Left ventricle myocardium superior (tissue), 1 donor: ENCODE measurements at places on chromosomes 11 and 22. TPM values are rescaled to one million over a fixed set of nuclear protein-coding genes. Genes with fewer than 3 reads are reported as not detected.

Gene HBG2
- total RNA-seq = not detected

Gene HTR3A
- not detected for total RNA-seq

DNA sequence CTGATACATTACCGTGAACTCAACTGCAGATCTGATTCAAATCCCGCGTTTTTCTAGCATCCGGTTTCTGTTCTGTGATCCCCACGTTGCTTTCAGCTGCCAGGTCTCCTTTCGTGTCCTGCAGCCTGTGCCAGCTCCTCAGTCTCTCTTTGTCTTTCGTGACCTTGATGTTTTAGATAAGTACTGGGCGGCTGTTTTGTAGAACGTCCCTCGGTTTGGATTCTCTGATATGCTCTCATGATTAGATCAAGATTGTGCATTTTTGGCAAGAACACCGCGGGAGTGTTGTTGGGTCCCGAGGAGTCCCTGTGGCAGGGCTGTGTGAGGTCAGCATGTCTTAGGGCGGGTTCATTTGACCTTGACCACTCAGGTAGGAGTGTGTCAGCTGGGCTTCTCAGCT is 38.6 kb downstream of the KCNQ1 start:
- DNase-seq = no peak

Gene NRGN
- 4.1 TPM for total RNA-seq

- DNase-seq = no peak
Observed at GRCh38 chr11:9136741-9137140, 45.3 kb upstream of the SCUBE2 start.

Gene PLEKHB1
- 6.1 TPM for total RNA-seq

Gene COA4
- total RNA-seq = 49.9 TPM

DNA sequence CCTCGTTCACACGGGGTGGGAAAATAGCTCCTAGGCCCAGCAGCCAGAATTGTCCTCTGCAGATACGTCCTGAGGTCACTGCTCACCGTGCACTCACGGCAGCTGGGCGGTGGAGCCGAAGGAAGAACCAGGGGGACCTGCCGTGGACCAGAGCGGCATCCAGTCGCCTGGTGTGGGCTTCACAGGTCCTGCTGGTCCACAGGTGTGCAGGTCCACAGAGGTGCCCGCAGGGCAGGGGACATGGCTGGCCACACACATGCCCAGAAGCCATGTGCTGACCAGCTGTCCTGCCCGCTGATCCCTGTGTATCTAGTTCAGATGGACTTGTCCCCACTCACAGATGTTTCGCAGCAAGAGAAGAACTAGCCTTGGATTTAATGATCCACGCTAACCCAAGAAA is 10.6 kb upstream of the PKP3 start:
- no peak for DNase-seq

DNA sequence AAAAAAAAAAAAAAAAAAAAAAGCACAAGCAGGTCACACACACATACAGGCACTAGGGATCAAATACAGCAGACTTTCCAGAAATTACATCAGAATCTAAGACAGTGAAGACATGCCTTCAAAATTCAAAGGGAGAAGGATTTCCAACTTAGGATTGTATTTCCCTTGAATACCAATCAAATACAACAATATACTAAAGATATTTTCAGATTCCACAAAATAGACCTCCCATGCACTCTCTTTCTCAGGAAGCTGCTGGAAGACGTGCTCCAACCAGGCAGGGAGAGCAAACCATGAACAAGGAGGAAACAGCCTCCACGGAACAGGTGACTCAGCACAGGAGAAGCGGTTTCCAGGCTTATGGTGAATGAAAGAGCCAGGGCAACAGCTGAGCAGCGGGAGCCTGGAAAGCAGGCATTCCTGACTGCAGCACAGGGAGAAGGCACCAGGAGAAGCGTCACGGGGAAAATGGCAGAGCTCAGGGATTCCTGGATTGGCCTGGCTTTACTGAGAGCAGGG is 32.0 kb downstream of the TMEM184B start:
- no peak for DNase-seq

DNA sequence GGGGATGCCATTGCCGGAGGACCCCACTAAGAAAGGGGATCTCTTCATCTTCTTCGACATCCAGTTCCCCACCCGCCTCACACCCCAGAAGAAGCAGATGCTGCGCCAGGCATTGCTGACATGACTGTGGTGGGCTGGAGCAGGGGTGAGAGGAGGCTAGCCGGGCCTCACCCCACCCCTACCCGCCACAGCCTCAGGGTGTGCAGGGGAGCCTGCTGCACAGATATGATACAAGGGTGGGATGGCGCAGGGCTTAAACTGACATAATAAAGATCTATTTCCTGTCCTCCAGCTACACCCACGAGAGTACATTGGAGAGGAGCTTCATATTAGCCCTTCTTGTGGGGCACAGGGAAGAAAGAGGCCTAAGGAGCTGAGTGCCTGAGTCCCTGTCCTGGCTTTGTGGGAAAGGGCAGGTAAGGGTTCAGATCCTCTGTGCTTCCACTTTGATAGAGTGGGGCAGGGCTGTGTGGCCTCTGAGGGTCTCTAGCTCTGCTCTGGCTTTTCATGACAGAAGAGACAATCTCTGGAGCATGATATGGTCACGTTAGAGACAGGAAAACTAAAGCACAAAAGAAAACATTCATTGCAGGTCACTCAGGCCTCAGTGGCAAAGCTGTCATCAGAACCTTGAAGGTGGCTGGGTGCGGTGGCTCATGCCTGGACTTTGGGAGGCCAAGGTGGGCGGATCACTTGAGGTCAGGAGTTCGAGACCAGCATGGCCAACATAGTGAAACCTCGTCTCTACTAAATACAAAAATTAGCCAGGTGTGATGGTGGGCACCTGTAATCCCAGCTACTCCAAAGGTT is 12.4 kb downstream of the UCP2 start:
- no peak for DNase-seq

- DNase-seq = no peak
Observed at GRCh38 chr11:103936059-103936458, 100.4 kb upstream of the DDI1 start.

DNA sequence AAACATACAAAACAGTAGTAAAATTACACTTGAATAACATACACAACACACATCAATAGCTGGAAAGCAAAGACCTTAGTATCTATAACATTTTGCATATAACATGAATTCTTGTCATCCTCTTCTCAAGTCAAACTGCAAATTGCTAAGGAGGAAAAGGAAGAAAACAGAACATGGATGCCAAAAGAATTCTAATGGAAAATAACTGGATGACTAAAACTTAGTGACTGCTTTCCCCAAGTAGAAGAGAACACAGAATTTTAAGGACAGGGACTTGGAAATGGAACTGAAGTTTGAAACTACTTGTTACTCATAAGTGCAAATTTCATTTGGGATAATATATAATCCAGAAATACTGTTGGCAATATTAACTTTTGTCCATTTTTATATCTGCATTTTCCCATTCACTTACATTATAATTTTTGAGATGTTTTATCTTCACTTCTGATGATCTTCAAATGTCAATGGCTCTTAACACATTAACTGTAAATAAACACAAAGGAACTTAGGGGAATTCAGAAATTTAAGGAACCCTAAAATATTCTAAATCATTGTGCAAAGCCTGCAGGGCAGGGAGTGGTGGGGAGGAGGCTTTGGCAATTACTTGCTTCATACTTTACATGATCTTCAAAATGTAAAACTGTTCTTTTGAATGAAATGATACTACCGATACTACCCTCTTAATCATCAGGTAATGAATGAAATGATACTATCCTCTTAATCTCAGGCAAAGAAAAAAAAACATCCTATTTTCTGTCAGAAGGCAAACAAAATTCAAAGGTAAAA is 9.9 kb downstream of the MTMR2 start:
- DNase-seq = no peak

GRCh38 chr22:44155115-44155514 is 25.6 kb upstream of the PARVG start:
- DNase-seq = no peak

Gene MS4A12
- not detected for total RNA-seq

DNA sequence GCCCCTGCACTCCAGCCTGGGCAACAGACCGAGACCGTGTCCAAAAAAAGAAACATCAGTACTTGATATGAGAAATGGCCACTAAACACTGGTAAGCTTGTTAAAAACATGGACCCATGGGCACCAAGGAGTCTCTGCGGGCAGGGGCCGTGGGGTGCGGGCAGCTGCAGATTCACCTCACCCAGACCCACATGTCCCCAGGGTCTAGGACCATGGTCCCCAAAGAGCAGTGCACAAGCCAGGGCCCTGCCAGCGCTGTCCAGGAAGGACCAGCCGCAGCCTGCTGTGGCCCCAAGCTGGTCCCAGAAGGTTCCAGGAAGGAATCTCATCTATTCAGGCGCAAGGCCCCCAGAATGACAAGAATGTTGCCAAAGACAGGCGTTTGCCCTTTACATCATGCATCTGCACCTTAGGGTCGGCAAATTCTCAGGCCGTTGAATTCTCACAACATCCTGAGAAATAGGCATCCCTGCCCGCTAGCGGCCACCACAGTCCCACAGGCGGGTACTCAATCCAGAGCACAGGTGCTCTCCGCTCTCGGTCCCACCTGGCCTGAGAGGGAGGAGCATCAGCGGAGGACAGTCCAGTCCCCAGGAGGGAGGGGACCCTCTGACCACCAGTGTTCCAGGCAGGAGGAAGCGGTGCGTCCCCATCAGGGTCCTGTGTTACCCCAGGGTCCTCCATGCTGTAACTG is 9.5 kb downstream of the YPEL1 start:
- DNase-seq = no peak

DNA sequence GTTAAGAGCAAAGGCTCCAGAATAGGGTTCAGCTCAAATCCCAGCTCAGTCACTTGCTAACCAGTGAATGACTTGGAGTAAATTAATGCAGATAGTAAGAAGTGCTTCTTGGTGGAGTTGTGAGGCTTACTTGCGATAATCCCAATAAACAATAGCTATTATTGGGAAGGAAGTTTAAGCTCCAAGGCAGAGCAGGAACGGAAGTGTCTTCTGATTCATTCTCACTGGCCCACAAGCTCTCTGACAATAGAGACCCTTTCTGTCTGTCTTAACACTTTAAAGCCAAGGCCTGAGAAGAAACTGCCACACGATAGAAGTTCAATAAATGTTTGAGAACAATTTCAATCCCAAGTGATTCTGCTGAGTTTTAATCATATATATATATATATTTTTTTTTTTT is 155.4 kb downstream of the DBX1 start:
- no peak for DNase-seq

DNA sequence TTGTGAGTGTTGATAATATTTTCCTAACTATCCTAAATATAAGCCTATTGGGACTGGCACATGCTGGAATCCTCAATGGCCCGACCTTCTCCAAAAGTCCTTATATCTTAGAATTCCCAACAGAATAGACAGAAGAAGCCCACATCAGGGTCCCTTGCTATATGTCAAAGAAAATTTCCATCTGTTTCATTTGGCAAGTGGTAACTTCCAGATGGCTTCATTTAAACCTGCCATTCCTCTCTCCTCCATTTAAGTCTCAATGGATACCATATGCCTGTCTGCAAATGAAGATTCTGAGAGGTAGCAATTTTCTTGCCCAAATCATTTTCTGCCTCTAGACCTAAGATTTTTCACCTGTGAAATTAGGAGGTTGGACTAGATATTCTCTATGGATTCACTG is 73.1 kb upstream of the KCNA4 start:
- DNase-seq = no peak

DNA sequence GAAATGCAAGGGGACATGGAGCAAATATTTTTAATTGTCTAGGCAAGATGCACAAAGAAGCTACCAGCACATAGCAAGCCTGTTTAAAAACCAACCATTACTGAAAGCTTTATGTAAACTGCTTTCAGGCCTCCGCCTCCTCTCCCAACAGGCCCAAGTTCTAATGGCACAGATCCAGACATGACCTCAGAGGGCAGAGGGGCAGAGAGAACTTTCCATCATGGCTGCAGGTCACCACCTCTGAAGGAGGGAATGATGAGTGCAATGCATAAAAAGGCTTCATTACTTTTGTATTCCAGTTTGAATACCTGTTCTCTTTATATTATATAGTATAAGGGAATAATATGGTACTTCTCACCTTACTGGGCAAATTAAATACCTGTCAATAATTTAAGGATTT is 15.2 kb downstream of the DDX17 start:
- DNase-seq = no peak

DNA sequence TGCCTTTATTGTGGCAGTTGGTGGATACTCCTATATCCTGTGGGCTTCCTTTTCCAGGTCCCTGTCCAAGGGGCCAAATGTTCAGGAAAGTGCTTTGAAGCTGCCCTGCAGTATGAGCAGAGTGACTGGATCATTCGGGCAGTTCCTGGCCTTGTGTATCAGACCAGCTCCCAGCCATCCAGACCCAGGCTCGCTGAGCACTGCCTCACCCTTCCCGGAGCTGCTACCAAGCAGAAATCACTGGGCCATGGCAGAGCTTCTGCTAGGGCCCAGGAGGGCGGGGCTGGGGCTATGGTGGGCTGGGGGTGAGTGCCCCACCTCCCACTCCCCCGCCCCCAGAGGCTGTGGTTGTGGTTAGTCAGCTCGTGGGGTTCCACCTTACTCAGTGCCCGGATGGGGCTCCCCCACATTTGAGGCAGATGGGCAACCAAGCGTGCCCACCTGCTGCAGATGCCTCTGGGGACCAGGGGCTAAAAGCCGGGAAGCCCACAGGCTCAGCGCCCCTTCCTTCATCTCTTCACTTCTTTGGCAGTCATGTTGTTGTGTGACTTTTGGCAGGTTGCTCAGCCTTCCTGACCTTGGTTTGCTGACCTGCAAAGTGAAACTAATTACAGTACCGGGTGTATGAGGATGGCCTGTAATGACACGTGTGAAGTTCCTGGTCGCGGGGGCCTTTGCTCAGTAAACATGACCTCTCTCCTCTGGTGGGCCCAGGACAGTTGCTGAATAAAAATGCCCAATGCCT is 2.1 kb upstream of the LRRC32 start:
- DNase-seq = peak; percentile 31
